ENCODE measurements at places on chromosomes 6 and 20. TPM values are rescaled to one million over a fixed set of nuclear protein-coding genes. Genes with fewer than 3 reads are reported as not detected.
A peak's percentile ranks its signal among the peaks of the same experiment; 100 is the strongest.

DNA sequence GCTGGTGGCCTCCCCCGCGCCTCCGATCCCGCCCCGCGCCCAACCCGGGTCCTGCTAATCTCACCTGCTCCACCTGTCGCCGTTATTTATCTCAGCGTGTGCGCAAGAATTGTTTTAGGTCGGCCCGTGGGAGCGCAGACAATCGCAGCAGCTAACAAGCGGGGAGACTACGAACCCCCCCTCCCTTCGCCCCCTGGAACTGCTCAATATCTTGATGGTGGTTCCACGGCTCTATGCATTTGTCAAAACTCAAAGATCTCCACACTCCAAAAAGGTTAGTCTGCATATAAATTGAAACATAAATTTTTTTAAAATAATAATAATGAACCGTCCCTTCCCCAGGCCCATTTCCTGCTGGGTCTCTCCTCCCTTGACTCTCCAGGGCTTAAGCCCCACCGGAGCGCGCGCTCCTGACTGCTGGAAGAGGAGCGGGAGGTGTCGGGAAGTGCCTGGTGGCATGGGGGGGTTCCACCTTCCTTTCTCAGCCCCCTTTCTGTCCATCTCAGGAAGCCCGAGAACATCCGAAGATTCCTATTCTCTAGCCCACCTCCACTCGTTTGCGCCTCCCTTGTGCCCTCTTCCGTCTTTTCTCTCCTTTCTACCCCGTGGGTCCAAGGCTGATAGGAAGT is 1.6 kb upstream of the MDGA1 start:
- H3K4me1 ChIP-seq = peaks cover 42% of the 10 kb centered on the region
- H3K27me3 ChIP-seq = peaks cover 65% of the 10 kb centered on the region

PDE10A gene
- 58.2 TPM for total RNA-seq

NKX2-4 gene
- not detected for total RNA-seq

PAK5 gene
- total RNA-seq = under 0.01 TPM

GRCh38 chr20:2114127-2114959 is 12.7 kb downstream of the STK35 start:
- no peaks in the 10 kb centered on the region for H3K27me3 ChIP-seq
- DNase-seq = peak; percentile 12
- H3K4me3 ChIP-seq = no peak overlapping the region

GRCh38 chr6:116386581-116387299 is 16.0 kb downstream of the DSE start:
- H3K4me1 ChIP-seq = peaks cover 8% of the 10 kb centered on the region
- H3K4me3 ChIP-seq = no peak overlapping the region
- H3K27me3 ChIP-seq = no peaks in the 10 kb centered on the region

DNA sequence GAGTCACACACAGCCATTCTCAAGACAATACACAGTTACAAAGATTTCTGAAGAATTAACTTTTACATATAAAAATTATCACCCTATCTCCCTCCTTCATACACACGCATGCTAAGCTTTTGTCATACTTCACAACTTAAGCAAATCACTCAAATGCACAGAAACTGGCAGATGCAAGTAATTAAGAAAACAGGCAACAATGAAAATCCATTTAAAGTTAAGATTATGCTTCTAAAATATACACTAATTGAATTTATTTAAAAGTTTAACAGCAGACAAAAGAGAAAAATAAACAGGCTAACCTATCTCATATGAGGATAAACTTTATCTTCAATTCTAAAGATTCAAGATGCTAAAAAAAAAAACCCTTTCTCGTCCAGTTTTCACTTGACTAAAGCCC is 68.4 kb downstream of the DST start:
- no peak overlapping the region for H3K27ac ChIP-seq
- peaks cover 16% of the 10 kb centered on the region for H3K4me1 ChIP-seq
- H3K4me3 ChIP-seq = no peak overlapping the region
- H3K27me3 ChIP-seq = no peaks in the 10 kb centered on the region
- peaks cover 17% of the 10 kb centered on the region for H3K36me3 ChIP-seq

DNA sequence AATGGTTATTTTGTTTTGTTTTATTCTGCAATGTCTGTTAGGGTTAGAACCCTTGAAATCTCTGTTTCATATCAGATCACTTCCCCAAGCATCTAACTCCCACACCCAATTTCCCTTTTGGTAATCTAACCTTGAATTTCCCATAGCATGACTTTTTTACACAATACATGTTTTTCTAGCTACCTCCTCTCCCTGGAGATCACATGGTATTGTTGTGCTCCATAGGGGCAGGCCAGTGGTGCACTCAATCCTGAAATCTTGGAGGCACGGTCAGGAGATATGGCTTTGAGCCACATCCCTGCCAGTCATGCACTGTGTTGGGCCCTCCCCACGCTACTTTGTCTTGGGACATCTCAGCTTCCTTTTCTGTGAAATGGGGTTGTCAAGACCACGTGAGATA is 36.7 kb upstream of the NNAT start:
- no peaks in the 10 kb centered on the region for H3K36me3 ChIP-seq
- DNase-seq = no peak
- no peak overlapping the region for H3K27ac ChIP-seq
- H3K4me3 ChIP-seq = no peak overlapping the region
- no peaks in the 10 kb centered on the region for H3K27me3 ChIP-seq

DNA sequence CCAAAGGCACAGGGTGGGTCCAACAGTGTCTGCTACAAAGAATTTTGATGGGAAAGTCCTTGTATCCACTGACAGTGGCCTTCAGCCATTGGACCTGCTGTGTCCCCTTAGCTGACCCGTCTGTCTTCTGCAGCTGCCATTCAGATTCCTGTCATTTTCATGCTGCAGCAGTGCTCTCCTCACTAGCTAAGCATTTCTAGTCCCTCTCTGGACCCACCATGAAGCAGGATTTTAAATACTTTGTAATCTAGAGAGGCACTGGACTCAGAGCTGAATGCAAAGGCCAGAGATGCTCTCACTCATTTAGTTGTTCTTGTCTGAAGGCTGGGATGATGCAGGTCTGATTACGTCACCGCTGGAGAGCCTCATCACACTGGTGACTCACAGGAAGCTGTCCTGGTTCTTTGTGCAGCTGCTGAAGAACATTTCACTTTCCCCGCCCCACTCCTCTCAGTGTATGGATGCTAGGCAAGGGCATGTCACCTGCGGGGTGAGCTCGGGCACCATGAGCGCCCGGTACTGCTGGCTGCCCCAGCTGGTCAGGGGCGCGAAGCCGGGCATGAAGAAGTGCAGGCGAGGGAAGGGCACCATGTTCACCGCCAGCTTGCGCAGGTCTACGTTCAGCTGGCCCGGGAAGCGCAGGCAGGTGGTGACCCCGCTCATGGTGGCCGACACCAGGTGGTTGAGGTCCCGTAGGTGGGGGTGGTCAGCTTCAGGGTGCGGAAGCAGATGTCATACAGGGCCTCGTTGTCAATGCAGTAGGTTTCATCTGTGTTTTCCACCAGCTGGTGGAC is 19.4 kb upstream of the TUBB2A start:
- H3K36me3 ChIP-seq = no peaks in the 10 kb centered on the region
- no peak overlapping the region for H3K4me3 ChIP-seq
- no peak overlapping the region for H3K27ac ChIP-seq
- no peaks in the 10 kb centered on the region for H3K4me1 ChIP-seq
- H3K27me3 ChIP-seq = no peaks in the 10 kb centered on the region
- no peak for DNase-seq

DNA sequence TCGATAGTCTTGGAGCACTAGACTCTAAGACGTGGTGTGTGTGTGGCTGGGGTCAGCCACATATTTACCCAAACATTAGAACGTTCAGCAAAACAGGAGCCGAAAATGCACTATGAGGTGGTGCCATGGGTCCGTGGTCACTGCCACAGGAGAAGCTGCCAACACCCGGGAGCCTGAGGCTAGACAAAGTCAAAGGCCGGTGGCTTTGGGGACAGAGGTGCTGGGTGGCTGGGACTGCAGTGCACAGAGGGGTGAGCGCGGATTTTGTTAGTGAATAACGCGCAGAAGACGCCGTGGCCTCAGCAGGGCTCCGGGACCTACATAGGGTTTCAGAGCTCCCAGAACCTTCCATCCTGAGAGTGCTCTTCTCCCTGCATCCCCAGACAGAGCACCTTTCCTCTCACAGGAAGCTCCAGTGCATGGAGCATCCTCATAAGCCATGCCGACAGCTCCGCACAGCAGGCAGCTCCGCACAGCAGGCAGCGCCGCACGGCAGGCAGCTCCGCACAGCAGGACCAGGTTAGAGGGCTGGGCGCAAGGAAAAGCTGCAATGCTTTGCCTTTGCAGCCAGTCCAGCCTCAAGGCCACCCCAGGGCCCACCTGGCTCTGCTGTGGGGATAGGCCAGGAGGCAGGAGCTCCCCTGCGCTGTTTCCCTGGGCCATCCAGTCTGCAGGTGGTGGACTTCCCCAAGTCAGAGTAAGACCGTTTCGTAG is 304.1 kb downstream of the TAF4 start:
- H3K27ac ChIP-seq = no peak overlapping the region
- H3K27me3 ChIP-seq = peaks cover 85% of the 10 kb centered on the region
- DNase-seq = no peak
- H3K36me3 ChIP-seq = no peaks in the 10 kb centered on the region

UNC5CL gene
- total RNA-seq = 84.8 TPM

DNA sequence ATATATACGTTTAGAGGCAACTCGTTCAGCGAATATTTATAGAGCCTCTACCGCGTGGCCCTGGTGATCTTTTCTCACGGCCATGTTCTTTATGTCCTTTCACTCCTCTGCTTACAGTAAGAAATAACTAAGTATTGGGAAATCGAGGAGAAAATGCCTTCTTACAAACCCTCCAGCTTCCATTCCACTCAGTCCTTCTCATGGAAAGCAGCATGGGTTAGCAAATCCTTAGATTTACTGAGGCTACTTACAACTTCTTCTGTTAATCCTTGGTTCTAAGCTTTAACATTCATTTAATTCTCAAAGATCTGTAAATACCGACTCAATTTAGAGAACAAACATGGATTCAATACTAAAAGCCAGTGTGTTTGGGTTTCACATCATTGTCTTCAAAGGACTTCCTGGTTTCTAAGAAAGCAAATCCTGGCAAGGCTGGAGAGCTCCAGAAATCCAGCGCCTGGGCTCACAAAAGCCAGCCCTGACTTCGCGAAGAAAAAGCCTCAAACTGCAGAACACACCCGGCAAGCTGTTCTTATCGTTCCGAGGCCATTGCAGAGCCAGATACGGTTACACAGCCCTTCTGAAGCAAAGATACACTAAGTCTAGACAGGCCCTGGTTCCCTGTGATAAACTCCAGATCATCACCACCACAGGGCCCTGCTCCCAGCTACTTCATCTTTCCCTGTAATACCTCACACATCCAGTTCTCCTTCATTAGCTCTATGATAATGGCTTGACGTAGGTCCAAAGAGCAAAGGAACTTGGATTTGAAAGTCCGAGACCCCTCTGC is 19.2 kb downstream of the AGPAT4 start:
- H3K4me3 ChIP-seq = no peak overlapping the region
- H3K36me3 ChIP-seq = no peaks in the 10 kb centered on the region
- DNase-seq = no peak
- H3K4me1 ChIP-seq = peaks cover 10% of the 10 kb centered on the region
- H3K27ac ChIP-seq = no peak overlapping the region

- H3K27me3 ChIP-seq = no peaks in the 10 kb centered on the region
- H3K4me1 ChIP-seq = peaks cover 58% of the 10 kb centered on the region
- peak overlapping the region; percentile 93 for H3K27ac ChIP-seq
- peak overlapping the region; percentile 89 for H3K4me3 ChIP-seq
Observed at GRCh38 chr20:542777-543368, 717 bp downstream of the CSNK2A1 start.

LRRC73 gene
- total RNA-seq = not detected

DNA sequence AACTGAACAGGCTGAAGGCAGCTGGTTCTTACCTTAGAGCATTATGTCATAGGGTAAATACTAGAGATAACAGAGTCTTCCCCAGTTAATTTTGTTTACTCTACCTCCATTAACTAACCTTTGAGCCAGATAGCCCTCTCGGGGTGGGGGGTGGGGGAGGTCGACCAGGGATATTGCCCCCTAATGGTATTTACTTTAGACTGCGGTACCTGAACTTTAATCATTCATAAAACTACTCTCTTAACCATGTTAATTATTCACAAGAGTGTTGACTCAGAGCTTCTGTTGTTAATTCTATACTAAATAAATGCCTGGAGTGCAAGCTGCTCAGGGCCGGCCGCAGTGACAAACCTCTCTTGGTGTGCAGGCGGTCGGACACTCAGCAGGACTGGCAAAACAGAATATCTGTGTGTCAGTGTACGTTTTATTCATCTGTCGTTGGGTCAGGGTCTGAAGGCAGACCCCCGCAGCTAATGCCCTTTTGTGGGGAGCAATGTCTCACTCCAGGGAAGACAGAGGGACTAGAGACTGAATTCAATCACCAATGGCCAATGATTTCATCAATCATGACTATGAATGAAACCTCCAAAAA is 152.4 kb upstream of the COL21A1 start:
- no peaks in the 10 kb centered on the region for H3K4me1 ChIP-seq
- no peaks in the 10 kb centered on the region for H3K27me3 ChIP-seq
- DNase-seq = peak; percentile 71
- H3K4me3 ChIP-seq = no peak overlapping the region
- H3K36me3 ChIP-seq = no peaks in the 10 kb centered on the region

PRL gene
- not detected for total RNA-seq

LRP11 gene
- 30.9 TPM for total RNA-seq

GRCh38 chr6:133613211-133613610 is 275.7 kb upstream of the TCF21 start:
- peaks cover 12% of the 10 kb centered on the region for H3K27me3 ChIP-seq
- no peaks in the 10 kb centered on the region for H3K4me1 ChIP-seq
- no peak for DNase-seq
- H3K36me3 ChIP-seq = no peaks in the 10 kb centered on the region
- no peak overlapping the region for H3K27ac ChIP-seq

SLCO4A1 gene
- 0.58 TPM for total RNA-seq

- no peaks in the 10 kb centered on the region for H3K36me3 ChIP-seq
- H3K4me1 ChIP-seq = no peaks in the 10 kb centered on the region
- H3K27ac ChIP-seq = no peak overlapping the region
- DNase-seq = no peak
- H3K27me3 ChIP-seq = no peaks in the 10 kb centered on the region
Observed at GRCh38 chr20:58840816-58841538, 9.7 kb downstream of the GNAS-AS1 start.

- H3K4me3 ChIP-seq = no peak overlapping the region
- no peaks in the 10 kb centered on the region for H3K27me3 ChIP-seq
- DNase-seq = no peak
- H3K4me1 ChIP-seq = peaks cover 7% of the 10 kb centered on the region
Observed at GRCh38 chr6:56803594-56803993, 151.3 kb upstream of the BEND6 start.

SLC22A3 gene
- total RNA-seq = 29.3 TPM
